ENCODE measurements at places on chromosomes 12 and 14.

GRCh38 chr12:48569946-48570345, at the start of gene LALBA:
TSS of gene LALBA (minus strand) at chr12:48570046. CDS start at chr12:48570020, 26 bp downstream.
- no peak for DNase-seq

- no peak for DNase-seq
These were observed 47.3 kb downstream of the WDR20 start for GRCh38 chr14:102187044-102187443.

DNA sequence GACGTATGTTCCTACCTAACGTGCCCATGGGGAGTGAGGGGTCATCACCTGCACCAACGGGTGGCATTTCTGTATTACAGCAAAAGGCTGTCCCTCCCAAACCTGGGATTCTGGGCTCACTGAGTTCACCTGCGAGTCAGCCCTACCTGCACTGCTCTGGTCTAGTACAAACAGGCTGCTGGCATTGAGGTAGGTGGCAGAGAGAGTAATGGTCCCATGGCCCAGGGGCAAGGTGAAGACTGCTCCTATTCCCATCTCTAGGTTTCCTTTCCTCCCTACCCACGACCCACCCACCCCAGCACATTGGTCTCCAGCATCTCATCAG, 421 bp downstream of the SUOX start:
- DNase-seq = no peak

DNA sequence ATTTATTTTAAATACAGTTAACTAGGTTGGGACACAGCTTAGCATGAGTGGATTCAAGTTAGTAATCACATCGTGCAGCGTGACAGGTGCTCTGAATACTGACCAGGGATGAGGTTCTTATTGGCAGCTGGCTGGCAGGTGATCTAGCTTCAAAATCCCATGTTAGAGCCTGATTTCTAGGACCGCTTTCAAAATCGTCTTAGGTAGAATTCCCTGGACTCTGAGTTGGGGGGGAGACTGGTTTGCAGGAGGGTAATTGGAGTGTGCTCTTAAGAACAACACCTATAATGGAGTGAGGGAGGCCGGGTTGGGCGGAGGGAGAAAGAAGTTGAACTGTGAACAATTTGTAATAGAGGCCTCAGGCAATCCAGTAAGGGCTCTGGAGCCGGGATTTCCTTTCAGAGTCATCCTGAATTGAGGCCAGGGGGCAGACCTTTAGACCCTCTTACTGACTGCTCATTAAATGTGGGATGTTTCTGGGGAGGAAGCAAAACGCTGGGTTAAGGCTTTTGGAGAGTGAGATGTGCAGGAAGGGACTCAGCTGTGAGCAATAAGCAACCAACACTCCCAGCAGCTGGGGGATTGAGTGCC, 874 bp upstream of the YARS2 start:
- DNase-seq = peak; percentile 95

Measured in lung (tissue), 17 donors.